Fibroblast of villous mesenchyme (primary cell): ENCODE measurements at places on chromosomes 13 and 19. TPM values are rescaled to one million over a fixed set of nuclear protein-coding genes. Genes with fewer than 3 reads are reported as not detected.

Gene IFNL1
- total RNA-seq, result not detected in 2 replicates

Gene KIR2DL1
- total RNA-seq, result not detected in 2 replicates

Gene IQCN
- 0.86 and 0.97 TPM in 2 replicates for total RNA-seq

Gene LILRA2
- total RNA-seq, result not detected in 2 replicates

Gene ZNF90
- 0.86 and 0.97 TPM in 2 replicates for total RNA-seq

Gene GDF15
- 28.9 and 49.9 TPM in 2 replicates for total RNA-seq

Gene ZNF709
- total RNA-seq, result 1.9 and 3.0 TPM in 2 replicates

Gene PABPC3
- total RNA-seq, result under 0.01 TPM in 2 replicates

Gene NUDT19
- 9.0 and 14.2 TPM in 2 replicates for total RNA-seq

Gene PRR36
- under 0.01 TPM in 1 of 2 replicates, not detected in the other for total RNA-seq

Gene GPR12
- total RNA-seq, result not detected in 2 replicates

Gene CACNA1A
- total RNA-seq, result 0.32 and 0.43 TPM in 2 replicates

Gene SHFL
- total RNA-seq, result 24.2 and 25.9 TPM in 2 replicates

Gene RGS9BP
- 0.32 and 0.86 TPM in 2 replicates for total RNA-seq

Gene LRRC25
- total RNA-seq, result under 0.01 TPM in 1 of 2 replicates, not detected in the other

Gene SMIM17
- 0.43 TPM in 1 of 2 replicates, not detected in the other for total RNA-seq

Gene GPC5
- not detected in 2 replicates for total RNA-seq

Gene OLFM4
- total RNA-seq, result under 0.01 TPM in 1 of 2 replicates, not detected in the other

Gene EHD2
- 144 and 166 TPM in 2 replicates for total RNA-seq

Gene TMEM205
- total RNA-seq, result 96.7 and 121 TPM in 2 replicates

Gene SLAIN1
- not detected in 2 replicates for total RNA-seq

Gene SMIM7
- 60.6 and 68.7 TPM in 2 replicates for total RNA-seq

Gene C19orf67
- total RNA-seq, result not detected in 2 replicates

Gene NOP53
- 35.0 and 49.0 TPM in 2 replicates for total RNA-seq

Gene MBD3L3
- total RNA-seq, result not detected in 2 replicates

Gene ATP4A
- total RNA-seq, result not detected in 2 replicates

Gene CCDC8
- 8.6 and 12.9 TPM in 2 replicates for total RNA-seq

Gene ACP5
- 0.43 and 2.3 TPM in 2 replicates for total RNA-seq

Gene DACT3
- total RNA-seq, result 5.2 and 11.3 TPM in 2 replicates

Gene ATF5
- 8.2 and 9.0 TPM in 2 replicates for total RNA-seq

Gene IZUMO4
- 1.3 TPM in 2 replicates for total RNA-seq

Gene CYSLTR2
- not detected in 2 replicates for total RNA-seq

Gene KLK11
- not detected in 2 replicates for total RNA-seq

Gene UBE2M
- total RNA-seq, result 78.3 and 81.6 TPM in 2 replicates

Gene ZNF221
- 7.4 and 10.4 TPM in 2 replicates for total RNA-seq

Gene LYL1
- total RNA-seq, result 2.6 and 3.9 TPM in 2 replicates

Gene DCT
- total RNA-seq, result not detected in 2 replicates

Gene PCDH9
- 5.8 and 9.9 TPM in 2 replicates for total RNA-seq

Gene TMEM238
- total RNA-seq, result not detected in 2 replicates

Gene PEG3
- total RNA-seq, result 0.32 and 0.43 TPM in 2 replicates

Gene C13orf46
- under 0.01 TPM in 2 replicates for total RNA-seq

Gene MISP
- under 0.01 and 0.43 TPM in 2 replicates for total RNA-seq

Gene FFAR3
- not detected in 2 replicates for total RNA-seq

Gene TPTE2
- under 0.01 TPM in 1 of 2 replicates, not detected in the other for total RNA-seq
